T-helper 2 cell (primary cell): ENCODE measurements at places on chromosomes 6 and 20.

GRCh38 chr20:4067600-4068261, 52.4 kb upstream of the RNF24 start:
- no peak for DNase-seq

DNA sequence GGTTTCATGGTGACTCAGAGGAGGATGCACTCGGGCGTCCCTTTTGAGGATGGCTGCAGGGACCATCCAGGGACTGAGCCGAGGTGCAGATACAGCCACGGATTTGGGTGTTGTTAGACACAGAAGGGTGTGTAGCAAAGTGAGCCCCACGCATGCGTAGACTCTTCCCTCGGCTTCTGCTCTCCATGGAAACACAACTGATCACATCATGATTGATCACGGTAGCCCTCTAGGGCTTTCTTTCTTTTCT, 606 bp upstream of the ULBP1 start:
- DNase-seq = no peak

- DNase-seq = no peak
These were observed 144.2 kb upstream of the CENPW start for GRCh38 chr6:126195625-126196236.

DNA sequence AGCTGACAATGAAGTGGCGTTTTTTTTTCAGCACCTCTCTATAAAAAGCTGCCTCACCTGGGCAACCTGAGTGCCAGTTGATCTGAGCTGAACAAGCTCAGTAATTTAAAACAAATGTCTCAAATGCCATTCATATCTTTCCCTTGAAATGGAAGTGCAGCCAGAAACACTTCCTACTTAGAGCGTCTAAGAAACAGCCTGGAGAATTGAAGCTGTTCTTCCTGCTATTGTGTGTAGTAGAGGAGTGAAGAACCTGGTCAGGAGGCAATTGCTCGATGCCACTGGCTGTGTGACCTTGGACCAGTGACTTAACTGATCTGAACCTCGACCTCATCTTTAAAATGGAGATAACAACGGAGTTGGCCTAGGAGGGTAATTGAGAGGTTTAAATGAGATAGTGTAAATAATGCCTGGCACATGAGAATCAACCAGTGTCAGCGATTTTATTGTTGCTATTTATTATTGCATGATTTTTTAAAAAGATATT, 95.4 kb upstream of the FOXQ1 start:
- DNase-seq = no peak

DNA sequence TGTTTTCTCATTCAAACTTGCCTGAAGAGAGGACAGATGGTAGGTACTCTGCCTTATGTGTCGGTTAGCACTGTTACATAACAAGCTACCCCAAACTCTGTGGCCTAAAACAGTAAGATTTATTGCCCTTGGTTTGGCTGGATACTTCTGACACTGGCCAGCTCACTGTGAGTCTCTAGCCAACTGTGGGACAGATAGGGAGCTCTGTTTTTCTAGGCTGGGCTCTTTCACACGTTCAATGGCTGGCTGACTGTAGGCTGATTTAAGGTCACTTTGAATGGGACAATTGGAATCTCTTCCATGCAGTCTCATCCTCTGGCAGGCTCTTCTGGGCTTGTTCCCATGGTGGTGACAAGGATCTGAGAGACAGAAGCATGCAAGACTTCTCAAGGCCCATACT, 39.4 kb upstream of the JAG1 start:
- DNase-seq = no peak

DNA sequence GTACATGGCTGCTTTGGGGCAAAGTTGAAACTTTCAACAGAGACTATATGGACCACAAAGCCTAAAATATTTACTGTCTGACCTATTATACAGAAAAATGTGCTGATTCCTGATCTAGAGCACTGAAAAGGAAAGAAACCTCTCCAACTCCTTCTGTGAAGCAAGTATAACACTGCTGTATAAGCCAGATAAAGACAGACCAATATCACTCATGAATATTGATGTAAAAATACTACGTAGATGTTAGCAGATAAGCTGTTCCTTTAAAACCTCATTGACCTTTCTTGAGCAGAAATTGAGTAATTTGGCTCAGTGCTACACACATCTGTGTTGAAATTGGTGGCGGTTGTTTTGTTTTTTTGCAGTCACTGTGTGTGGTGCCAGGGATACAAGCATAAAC, 69.9 kb upstream of the HDAC2 start:
- no peak for DNase-seq

DNA sequence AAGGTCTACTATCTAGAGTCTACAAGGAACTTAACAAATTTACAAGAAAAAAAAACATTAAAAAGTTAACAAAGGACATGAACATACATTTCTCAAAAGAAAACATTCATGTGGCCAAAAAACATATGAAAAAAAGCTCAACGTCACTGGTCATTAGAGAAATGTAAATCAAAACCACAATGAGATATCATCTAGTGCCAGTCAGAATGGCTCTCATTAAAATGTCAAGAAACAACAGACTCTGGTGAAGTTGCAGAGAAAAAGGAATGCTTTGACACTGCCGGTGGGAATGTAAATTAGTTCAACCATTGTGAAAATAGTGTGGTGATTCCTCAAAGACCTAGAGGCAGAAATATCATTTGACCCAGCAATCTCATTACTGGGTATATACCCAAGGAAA, 48.3 kb downstream of the OGFRL1 start:
- no peak for DNase-seq

DNA sequence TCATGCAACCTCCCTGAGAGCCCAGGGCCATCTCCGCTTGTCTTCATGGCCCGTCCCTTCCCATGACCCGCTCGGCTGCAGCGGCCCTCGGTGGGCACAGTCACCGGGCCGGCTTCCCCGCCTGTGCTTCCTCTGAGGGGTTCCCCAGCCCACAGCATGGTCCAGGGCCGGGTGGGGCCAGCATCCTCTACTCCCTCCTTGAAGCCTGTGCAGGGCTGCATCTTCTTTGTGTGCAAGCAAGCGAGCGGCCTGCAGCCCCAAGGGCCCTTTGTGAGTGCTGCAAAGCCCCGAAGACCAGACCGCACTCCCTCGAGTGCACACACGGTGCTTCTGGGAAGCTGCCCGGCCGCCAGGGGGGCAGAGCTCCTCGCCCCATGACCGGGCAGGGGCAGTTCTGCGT, 265.8 kb downstream of the TAF4 start:
- DNase-seq = no peak

DNA sequence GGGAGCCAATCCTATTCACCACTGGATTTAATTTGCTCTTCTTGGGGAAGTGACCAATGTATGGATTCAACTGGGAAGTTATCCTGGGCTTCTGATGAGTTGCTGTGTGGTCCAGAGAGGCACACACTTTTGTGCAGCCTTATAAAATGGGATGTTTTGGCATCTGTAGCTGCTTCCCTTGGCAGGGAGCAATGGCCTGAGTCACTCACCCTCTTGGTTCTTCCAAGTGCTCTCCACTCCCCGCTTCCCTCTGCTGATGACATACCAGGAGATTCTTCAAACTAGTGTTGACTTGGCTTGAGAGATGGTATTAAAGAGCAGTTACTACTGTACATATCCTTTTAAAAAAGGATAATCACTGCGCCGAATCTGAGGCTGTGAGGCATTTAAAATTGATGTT, 105.8 kb downstream of the JARID2 start:
- no peak for DNase-seq

- peak; percentile 79 for DNase-seq
These were observed 41.8 kb downstream of the RBM38 start for GRCh38 chr20:57432862-57433491.

GRCh38 chr20:44291754-44292153, 19.2 kb downstream of the FITM2 start:
- no peak for DNase-seq
